ENCODE measurements at places on chromosomes 13 and 19.
A peak's percentile ranks its signal among the peaks of the same experiment; 100 is the strongest.

DNA sequence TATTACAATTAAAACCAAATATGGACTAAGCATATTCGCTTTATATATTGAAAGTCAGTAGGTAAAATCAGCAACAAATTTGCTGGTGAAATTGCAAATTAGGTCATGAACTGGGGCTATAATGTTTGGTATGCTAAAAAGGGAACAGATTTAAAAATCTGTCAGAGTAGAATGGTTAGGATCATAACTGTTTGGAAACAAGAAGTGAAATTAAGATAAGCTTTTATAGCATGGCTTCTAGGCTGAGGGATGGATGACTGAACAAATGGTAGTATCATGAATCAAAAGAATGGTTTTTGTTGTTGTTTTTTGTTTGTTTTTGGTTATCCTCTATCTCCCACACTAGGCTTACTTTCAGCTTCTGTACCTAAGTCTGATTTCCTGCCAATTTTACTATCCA lies 1090.4 kb downstream of the PCDH9 start:
- no peak for DNase-seq

- no peak for DNase-seq
These were observed 60.3 kb upstream of the RNF113B start for GRCh38 chr13:98237331-98237730.

DNA sequence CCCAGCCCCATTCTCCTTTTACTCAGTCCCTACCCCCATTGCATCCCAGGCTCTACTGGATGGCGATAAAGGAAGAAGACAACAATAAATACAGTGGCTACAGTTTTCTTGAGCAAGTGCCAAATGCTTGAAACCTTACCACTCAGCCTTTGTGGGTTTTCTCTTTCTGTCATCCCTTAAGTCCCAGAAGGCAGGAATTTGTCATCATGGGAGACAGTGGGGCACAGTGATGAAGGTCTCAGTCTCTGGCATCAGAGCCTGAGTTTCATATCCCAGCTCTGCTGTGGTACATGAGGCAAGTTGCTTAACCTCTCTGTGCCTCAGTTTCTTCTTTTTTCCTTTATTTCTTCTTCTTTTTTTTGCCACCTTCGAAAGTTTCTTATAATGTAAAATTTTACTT lies 5.1 kb upstream of the COMP start:
- DNase-seq = no peak

GRCh38 chr19:56291867-56292266 lies 19.3 kb downstream of the EDDM13 start:
- no peak for DNase-seq

DNA sequence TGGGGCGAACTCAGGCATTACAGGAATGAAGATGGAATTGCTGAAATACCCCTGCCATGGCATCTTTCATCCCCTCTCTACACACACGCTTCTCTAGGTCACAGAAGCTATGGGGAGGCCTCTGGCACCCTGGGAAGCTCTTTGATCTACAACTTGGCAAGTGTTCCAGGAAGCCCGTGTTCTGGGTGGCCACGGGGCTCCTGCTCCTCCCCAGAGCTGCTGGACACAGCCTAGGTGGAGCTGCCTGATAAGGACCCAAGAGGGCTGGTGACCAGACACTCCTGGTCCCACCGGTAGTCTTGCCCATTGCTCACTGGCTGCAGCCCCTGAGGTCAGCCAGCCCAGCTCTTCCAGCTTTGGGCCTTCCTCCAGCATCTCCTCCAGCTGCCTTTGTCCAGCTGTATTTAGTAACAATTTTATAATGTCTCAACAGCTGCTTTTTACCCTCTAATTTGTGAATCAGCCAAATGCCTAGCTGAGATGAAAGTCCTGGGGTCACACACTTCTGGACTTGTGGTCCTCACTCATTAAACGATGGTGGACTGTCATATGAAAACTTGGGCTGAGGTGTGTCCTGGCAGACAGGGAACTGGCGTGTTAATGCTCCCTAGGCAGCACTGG lies 72.8 kb upstream of the SPATA13 start:
- DNase-seq = no peak

- no peak for DNase-seq
These were observed 7.8 kb upstream of the CDK8 start for GRCh38 chr13:26246154-26246553.

DNA sequence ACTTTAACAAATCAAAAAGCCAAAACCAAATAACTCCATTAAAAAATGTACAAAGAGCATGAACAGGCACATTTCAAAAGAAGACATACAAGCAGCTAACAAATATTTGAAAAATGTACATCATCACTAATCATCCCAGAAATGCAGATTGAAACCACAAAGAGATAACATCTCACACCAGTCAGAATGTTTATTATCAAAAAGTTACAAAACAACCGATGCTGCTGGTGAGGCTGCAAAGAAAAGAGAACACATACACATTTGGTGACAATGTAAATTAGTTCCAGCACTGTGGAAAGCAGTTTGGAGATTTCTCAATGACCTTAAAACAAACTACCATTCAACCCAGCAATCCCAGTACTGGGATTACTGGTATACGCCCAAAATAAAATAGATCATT lies 756.0 kb upstream of the PCDH20 start:
- DNase-seq = no peak

DNA sequence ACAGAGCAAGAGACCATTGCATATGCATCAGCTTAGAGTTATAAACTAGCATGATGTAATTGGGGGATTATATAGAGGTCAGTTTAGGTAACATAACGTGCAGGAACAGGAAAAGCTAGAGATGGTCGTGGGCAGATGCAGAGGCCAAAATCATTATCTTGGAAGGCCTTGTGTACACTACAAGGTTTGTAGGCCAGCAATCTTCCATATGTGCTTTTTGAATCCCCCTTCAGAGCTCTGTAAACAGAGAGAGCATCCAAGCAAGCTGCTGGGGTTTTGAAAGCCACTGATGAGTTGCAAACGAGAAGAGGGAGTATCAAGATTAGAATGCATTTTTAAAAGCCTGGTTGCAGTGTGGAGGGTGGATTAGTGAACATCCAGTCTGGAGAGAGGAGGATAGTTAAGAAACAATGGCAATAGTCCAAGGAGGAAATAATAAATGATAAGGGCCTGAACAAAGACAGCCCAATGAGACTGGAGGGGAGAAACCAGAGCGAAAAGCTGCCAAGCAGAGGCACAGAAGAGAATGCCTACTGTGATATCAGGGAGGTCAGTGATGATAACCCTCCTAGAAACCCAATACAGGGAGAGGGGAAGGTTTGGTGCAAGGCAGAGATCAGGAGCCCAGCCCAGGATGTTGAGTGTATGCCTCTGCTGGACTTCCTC lies 109.6 kb downstream of the ZAR1L start:
- DNase-seq = no peak

- DNase-seq = no peak
These were observed 85.5 kb downstream of the ELF1 start for GRCh38 chr13:40933508-40934204.

DNA sequence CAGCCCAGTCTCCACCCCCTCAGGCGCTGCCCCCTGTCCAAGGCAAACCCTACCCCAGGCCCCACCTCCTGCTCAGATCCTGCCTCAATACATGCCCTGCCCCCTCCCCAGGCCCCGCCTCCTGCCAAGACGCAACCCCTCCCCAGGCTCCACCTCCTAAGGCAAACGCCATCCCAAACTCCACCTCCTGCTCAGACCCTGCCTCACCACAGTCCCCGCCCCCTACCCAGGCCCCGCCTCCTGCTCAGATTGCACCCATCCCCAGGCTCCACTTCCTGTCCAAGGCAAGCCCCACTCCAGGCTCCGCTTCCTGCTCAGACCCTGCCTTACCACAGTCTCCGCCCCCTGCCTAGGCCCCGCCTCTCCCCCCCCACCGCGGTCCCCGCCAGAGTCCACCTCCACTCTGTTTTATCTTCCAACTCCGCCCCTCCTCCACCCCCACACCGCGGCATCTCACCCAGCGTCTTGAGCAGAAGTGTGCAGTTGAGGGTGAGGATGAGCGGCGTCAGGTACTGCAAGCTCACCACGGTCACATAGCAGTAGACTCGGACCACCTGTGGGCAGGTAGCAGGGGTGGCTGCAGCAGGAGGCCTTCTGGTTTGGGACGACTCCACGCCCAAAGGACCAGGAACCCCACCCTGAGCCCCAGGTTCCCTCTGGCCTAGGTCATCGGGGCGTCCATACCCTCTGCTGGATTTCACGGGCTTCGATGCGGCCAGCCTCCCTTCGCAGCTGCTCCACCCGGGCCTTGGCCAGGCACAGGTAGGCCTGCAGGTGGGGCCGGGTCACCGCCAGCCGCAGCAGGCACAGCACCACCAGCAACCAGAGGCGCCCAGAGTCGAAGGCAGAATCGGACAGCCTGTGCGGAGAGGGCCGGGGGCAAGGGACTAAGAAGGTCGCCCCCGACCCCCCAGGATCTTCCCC lies 17.7 kb downstream of the TMEM161A start:
- DNase-seq = no peak

DNA sequence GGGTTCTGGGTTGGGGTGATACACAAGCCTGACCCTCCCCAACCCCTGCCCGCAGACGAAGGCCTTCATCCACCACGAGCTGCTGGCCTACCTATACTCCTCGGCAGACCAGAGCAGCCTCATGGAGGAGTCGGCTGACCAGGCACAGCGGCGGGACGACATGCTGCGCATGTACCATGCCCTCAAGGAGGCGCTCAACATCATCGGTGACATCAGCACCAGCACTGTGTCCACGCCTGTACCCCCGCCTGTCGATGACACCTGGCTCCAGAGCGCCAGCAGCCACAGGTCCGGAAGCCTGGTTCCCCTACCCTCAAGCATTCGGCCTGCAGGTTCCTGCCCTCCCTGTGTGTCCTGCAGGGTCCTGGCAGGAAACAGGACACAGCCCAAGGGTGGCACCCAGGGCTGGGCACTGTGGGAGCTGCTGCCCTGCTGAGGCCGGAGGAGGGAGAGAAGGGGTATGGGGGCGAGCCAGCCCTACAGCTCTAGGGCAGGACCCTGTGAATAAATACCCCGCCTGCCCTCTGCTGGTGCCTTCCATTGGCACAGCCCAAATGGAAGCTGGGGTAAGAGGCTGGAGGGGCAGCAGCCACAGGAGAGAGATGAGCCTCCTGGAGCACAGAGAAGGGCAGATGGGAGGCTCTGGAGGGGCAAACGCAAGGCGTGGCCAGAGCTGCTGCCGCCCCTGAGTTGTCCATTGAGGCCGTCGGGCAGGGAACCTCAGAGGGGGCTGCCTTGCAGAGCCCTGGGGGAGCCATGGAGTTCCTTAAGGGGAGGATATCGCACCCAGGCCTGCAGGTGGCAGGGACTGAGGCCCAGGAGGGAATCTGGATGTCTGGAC lies 6.8 kb downstream of the TMED1 start:
- DNase-seq = no peak

- DNase-seq = no peak
These were observed 652.2 kb downstream of the UQCRFS1 start for GRCh38 chr19:28560786-28561185.

GRCh38 chr13:58081301-58081820 lies 449.8 kb downstream of the PCDH17 start:
- DNase-seq = no peak

- peak; percentile 24 for DNase-seq
These were observed 8.2 kb upstream of the MEIS3 start for GRCh38 chr19:47427241-47428176.

- DNase-seq = no peak
These were observed 12.8 kb downstream of the ONECUT3 start for GRCh38 chr19:1765904-1766799.

DNA sequence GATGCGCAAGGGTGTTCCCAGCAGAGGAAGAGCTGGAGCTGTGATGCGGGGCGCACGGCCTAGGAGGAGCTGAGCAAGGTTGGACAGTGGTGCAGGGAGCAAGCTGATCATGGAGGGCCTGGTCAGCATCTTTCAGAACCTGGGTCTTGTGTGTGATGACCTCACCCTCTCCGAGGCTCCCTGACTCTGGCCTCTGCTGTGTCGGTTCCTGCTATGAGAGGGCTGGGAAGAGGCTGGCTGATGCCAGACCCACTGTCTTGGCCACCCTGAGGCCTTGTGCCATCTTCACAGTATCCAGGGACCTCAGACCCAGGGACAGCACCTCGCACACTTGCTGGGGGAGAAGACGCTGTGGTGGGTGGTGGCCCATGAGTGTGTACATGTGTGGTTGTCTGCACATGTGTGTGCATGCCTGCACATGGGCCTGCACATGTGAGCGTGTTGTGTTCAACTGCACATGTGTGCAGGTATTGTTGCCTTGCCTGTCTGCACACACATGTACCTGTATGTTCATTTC lies 16.5 kb upstream of the C13orf46 start:
- no peak for DNase-seq

- DNase-seq = no peak
These were observed 140.8 kb upstream of the SERP2 start for GRCh38 chr13:44232774-44233173.

DNA sequence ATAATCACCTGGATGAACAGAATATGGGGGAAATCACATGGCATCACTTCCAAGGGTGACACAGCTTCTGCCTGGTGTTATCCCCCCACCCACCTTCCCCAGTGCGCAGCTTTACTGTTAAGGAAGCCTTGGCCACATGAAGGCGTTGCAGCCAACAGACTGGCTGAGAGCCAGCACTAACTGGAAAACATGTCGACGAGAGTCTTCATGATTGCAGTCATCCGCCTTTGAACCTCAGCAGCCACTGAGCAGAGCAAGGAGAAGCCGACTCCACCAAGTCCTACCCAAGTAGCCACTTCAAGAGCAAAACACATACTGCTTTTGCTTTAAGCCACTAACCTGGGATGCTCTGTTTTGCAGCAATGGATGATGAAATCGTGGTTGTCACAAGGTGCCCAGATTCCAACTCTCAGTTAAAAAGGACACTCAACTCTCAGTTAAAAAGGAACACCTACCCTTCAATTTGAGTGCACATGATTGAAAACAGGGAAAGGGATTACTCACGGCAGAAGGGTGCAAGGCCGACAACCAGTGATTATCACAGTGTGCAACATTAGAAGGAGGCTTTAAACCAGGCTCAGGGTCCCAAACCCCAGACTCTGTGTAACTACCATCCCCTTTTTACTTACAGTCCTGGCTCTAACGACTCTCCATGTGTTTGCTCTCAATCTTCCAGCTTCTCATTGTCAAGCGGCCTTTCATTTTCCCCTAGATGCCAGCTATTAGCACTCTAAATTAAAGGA lies 149.1 kb downstream of the KLF12 start:
- DNase-seq = peak; percentile 24

DNA sequence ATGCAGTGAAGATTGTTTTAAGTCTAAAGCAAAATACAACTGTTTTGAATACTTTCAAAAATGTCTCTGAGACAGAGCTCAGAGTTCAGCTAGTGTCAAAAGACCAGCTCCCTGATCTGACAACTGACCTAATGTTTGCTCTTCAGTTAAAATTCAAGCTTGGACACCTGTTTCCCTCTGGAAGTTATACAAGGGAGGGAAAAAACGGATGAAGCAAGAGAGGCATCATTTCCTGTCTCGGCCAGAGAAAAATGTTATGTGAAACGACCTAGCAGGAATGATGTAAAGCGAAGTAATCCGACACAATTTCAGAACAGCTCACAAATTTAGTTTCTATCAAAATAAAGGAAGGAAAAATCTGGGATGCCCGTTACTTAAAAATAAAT lies 59.4 kb downstream of the ZAR1L start:
- no peak for DNase-seq

GRCh38 chr13:23715092-23715761 lies 145.0 kb downstream of the TNFRSF19 start:
- no peak for DNase-seq

Data from activated naive CD4-positive, alpha-beta T cell (primary cell).